ENCODE measurements at places on chromosomes 13 and 19. TPM values are rescaled to one million over a fixed set of nuclear protein-coding genes. Genes with fewer than 3 reads are reported as not detected.
A peak's percentile ranks its signal among the peaks of the same experiment; 100 is the strongest.

DNA sequence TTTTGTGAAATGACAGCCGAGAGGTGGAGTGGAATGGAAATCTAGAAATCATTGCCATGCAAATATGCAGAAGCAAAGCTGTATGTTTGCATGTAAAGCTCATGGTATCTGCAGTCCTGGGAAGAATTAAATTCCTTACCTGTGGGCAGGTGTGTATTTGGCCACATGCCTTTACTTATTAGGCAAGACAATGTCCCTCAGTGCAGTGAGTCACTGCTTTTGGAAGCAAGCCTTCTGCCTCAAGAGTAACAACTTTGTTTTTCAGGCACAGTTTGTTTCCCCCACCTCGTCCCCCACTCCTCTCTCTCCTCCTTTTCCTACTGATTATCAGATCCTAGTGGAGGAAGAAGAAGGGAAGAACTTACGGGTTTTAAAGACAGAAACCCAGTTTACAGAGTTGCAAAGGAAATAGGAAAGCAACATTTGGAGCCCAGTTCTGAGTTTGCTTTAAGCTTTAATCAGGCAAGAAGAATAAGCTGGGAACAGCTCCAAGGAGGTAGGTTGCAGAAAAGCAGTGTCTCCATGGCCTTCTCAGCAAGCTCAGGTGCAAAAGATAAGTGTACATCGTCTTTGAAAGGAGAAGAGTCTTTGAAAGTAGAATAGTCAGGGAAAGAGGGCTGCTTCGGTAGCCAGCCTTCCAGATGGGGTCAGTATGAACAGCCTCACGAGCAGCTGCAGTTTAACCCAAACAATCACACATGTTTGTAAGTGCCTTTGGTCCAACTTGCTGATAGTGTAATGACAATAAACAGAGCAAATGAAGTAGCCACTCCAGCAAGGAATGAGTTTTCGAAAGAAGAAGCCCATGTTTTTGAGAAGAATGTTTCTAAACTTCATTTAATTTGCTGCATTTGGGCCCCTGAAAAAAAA, 190.1 kb downstream of the KLF5 start:
- peak; percentile 66 for DNase-seq

- no peak for DNase-seq
Observed at GRCh38 chr13:88472316-88472715, 801.1 kb downstream of the SLITRK5 start.

DNA sequence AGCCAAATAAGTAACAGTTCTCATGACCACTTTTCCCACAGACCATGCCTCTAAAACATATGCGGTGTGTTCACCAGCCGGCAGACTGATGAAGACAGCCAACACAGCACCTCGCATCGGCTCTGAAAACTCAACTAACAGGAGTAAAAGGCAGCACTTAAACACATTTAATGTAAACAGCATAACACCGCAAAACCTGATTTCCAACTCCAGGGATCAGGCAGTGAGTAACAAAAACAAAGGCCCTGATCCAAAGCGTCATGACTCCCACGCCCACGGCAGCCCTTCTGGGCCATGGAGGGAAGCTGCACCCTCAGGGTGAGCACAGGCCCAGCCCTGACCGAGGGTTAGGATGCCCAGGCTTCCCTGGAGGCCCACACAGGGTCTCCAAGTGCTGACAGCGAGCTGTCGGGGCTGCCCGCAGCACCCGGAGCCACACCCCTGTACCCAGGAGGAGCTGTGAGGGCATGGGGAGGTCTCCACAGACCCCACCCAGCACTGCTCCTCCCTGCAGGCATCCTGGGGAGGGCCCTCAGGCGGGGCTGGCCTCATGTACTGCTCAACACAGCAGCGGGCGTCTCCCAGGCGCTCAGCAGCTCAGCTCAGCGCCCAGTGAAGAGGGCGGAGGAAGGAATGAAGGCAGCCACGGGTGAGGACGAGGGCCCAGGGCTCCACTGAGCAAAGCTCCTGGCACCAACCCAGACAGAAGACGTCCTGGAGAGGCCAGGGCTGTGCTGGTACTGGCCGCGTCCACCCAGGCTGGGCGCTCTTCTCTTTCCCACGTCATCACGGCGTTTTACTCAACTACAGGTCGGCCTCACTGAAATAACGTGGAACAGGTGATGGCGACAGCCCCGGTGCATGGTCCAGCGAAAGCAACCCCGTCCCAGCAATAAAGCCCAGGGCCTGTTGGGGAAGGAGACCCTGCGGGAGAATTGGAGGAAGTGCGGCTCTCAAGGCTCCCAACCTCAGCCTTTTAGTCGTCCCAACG, 53.7 kb downstream of the RASA3 start:
- DNase-seq, result peak; percentile 60

DNA sequence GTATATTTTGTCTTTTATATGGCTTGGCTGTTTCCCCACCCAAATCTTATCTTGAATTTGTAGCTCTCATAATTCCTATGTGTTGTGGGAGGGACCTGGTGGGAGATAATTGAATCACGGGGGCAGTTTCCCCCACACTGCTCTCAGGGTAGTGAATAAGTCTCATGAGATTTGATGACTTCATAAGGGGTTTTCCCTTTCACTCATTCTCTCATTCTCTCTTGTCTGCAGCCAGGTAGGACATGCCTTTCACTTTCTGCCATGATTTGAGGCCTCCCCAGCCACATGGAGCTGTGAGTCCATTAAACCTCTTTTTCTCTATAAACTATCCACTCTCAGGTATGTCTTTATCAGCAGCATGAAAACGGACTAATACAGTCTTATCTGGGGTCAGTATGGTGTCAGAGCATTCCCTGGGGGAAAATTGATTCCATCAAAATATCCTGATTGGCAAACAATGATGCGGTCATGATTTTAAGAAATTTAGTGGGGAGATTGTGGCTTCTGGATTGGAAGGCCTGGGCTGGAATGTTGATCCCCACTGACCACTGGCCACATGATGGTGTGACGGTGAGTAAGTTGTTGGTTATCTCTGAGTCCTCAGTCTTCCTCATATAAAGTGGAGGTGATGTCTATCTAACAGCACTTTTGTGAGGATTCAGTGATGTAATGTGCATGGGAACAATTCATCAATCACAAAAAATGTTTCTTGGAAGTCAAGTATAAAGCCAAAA, 27.5 kb upstream of the ANKRD10 start:
- peak; percentile 40 for DNase-seq

- DNase-seq, result peak; percentile 52
Observed at GRCh38 chr13:100208626-100209025, 119.7 kb downstream of the PCCA start.

DNA sequence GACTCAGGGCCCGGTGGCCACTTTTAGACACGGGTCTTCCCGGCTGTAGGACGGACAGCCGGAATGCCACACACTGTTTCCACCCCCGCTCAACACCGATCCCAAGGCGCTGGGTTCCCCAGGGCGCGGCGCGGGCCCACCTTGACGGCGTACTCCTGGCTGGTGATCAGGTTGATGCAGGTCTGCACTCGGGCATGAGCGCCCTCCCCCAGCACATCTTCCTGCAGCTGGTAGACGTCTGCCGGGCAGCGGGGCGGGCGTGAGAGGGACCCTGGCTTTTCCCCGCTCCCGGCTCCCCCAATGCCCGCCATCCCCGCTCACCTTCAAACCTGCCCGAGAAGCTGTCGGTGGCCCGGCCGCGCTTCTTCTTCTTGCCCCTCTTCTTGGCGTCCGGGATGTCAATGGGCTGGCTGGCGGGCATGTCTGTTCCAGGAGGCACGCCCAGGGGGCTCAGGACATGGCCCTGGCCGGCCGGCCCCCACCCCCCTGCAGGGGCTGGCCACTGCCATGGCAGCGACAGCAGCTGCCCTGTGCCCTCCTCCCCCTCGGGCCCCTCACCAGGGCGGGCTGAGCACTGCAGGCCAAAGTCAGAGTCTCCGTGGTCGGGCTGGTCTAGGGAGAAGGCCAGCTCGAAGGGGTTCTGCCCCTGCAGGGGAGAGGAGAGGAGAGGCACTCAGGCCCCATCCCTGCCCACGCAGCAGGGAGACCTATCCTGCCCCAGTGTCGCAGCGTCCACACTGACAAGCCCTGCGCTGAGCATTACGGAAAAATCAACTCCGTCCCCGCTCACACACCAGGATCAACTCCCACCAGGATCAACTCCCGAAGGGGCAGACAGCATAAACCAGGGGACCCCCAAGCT, 4.8 kb downstream of the MKNK2 start:
- no peak for DNase-seq

CEACAM8 gene
- total RNA-seq, result not detected

- DNase-seq, result peak; percentile 11
Observed at GRCh38 chr19:37095859-37096258, 17.6 kb downstream of the ZNF420 start.

TYROBP gene
- not detected for total RNA-seq

Measured in LHCN-M2 (cell line).